Neural progenitor cell (in vitro differentiated cells): ENCODE measurements at places on chromosomes 3 and 15. TPM values are rescaled to one million over a fixed set of nuclear protein-coding genes. Genes with fewer than 3 reads are reported as not detected.

DNA sequence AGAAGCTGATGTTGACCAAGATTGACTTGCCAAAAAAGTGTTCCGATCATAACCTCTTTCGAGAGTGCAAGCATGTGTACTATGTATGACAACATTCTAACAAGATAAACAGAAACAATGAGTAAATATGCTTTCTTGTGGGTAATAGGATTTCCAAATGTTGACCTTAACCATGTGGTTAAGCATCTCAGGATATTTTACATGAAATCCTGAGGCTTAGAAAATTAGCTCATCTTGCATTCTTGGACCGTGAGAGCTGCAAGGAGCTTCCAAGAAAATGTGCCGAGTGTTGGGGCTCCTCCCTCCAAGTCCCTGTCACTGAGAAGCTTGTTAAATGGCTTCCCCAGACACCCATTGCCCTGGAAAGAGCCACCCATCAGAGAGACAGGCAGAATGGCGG, 50.1 kb downstream of the C3orf20 start:
- DNase-seq, result no peak

- no peak for DNase-seq
These were observed 29.4 kb upstream of the ARID3B start for GRCh38 chr15:74511583-74511982.

DNA sequence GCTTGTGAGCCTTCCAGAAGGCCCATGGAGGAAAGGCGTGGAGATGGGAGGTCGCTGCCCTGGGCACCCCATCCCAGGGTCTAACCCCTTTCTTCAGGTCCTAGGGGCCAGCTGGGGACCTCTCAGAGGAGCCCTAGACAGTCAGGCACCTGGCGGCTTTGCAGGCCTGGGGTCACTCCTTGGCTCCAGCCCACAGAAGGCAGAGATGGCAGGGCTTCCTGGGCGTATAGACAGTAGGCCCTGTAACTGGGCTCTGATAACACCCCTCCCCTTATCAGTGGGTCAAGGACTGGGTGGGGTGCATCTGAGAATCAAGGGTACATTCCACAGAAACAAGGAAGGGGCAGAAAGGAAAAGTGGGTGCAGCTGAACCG, 16.7 kb downstream of the ZDHHC19 start:
- no peak for DNase-seq

DNA sequence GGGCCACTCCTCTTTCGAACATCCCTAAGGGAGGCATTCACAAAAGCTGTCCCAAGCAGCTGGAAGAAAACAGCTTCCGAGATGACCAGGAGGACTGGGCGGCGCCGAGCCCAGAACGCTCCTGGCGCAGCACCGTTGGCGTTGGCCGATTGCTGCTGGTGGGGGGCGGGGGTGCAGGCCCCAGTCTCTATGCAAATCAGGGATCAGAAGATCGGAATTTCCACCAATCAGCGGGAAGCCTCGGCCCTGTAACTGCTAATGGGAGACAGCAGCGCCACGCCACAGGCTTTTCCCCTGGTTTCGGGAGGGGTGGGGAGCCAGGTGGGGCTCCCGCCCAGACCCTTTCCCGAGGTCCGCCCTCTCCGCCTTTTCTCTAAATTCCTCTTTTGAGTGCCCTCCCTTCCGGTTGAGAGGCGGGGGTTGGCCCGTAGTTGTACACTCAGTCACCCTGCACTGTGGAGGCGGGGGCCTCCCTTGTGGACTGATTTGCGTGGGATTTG, 27.0 kb downstream of the HMCES start:
- peak; percentile 98 for DNase-seq

Gene FETUB
- total RNA-seq, result not detected in 2 replicates

Gene EPHB3
- total RNA-seq, result 2.3 and 3.6 TPM in 2 replicates

DNA sequence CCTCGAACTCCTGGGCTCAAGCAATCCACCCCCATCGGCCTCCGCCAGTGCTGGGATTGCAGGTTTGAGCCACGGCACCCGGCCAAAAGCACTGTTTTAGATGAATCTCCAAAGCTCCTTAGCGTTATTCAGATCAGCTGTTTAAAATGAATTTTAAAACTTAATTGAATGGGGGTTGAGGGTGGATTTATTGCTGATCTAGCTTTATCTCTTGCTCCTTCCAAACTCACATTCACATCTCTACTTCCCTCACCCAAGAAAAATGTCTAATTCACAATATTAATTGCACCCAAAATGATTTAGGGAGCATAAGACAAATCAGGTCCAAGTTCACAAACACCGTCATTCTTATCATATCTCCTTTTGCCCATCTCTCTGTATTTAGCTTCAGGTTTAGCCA, 89.8 kb downstream of the MEIS2 start:
- no peak for DNase-seq

Gene MAN2C1
- 76.8 and 164 TPM in 2 replicates for total RNA-seq

DNA sequence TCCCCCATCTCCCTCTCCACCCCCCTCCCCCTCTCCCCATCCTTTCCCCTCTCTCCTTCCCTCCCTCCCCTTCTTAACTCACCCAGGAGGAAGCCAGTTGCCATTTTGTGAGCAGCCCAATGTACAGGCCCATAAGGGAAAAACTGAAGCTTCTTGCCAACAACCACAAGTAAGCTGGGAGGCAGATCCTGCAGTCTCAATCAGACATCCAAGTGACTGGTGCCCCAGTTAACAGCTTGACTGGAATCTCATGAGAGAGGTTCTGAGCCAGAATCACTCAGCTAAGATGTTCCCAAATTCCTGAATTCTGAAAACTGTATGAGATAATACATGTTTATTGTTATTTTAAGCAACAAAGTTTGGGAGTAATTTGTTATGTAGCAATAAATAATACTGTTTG, 90.7 kb downstream of the C3orf70 start:
- no peak for DNase-seq

Gene CAMK2N2
- total RNA-seq, result 0.71 TPM in 1 of 2 replicates, not detected in the other

DNA sequence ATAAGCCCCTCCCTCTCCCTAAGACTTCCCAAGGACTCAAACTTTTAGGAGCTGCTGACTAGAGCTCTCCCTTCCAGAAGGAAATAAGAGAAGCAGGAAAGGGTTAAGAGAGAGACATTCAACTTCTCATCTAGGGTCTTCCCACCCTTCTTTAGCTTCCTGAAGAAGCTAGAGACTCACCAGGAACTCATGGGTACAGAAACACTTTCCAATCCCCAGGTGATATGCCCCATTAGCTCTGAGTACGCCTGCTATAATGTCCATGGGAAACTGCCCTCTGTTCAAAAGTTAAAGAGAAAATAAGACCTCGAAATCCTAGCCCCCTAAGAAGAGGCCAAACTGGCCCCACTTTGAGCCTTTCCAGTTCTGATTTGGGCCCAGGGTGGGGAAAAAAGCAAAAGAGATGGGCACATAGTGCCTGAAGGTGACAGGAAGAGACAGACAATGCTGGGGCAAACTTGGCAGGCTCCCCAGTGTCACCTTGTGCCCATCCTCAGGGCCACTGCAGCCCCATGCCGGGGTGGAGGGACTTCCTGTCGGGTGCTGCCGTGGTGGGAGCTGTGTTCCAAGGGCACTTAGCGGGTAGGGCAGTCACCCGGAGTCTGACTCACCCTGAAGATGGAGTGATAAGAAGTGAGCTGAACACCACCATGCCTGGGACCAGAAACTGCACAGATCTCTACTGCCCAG, 29.5 kb downstream of the CCDC12 start:
- no peak for DNase-seq

DNA sequence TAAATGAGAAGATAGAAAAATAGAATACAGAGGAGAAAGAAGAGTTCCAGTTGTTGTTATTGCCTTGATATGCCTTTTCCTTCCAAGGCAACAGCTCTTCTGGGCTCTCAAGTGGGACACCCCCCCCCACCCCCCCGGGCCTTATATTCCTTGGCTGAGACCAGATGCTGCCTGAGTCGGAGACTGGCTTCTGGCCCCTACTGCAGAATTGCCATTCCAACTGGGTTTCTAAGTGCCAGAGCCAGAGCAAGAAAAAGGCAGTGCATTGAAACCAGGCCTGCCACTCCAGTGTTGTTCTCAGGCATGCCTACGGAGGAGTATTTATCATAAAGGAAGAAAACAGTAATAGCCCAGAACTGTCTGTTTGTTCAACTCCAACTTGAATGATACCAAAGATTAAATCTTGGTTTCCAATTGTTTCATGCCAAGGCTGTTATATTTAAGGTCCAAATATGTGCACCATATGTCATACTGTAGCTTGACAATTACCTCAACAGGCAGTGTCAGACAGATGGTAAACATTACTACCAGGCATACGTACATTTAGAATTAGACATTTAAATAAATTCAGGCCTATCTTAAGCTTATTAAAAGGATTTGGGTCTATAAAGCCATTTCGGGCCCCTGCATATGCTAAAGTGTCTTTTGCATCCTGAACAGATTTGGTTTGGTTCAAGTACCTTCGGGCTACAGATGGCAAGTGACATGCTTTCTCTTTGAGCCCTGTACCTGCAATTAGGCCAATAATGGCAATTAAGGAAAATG, 209.9 kb upstream of the SEMA6D start:
- DNase-seq, result no peak

- DNase-seq, result peak; percentile 57
These were observed 36.0 kb downstream of the NR2F2 start for GRCh38 chr15:96366526-96366877.

GRCh38 chr3:71509066-71509465, 74.5 kb downstream of the FOXP1 start:
- no peak for DNase-seq

DNA sequence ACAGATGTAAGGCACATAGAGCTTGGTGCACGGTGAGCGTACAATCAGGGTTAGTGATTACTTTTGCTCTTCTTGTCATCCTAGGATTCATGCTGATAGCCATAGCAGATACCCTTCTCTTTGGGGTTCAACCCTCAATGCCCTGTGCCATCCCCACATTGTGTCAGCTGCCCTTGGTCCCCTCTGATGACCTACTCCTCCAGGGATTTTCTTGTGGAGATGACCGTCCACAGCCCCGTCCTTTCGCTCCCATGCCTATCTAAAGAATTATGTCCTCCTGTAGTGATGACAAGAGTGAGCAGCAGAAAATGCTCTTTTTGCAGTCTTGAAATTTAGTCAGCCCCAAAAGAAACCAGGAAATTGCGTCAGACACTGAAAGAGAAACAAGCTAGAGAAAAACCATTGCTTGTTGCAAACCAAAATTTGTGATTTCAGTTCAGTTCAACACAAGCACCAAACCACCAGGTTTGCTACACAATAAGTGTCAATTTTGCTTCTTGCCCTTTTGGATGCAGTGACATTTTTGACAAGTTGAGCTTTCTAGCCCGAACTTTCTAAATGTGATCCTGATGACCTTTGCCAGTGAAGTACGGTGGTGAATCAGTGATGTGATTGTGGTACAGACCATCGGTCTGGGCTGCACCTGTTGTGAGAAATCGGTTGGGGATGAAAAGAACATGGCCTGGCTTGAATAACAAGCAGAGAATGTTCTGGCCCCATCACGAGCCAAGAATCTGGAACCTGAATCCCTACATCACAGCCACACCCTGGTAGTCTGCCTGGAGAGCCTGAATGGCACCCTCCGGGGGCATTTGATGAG, 41.3 kb downstream of the CMTM7 start:
- no peak for DNase-seq

GRCh38 chr3:42868841-42869240, 6.8 kb downstream of the CYP8B1 start:
- DNase-seq, result no peak

- DNase-seq, result no peak
These were observed 132.7 kb upstream of the AGBL1 start for GRCh38 chr15:85947021-85947420.

Gene LRRC2
- not detected in 2 replicates for total RNA-seq

DNA sequence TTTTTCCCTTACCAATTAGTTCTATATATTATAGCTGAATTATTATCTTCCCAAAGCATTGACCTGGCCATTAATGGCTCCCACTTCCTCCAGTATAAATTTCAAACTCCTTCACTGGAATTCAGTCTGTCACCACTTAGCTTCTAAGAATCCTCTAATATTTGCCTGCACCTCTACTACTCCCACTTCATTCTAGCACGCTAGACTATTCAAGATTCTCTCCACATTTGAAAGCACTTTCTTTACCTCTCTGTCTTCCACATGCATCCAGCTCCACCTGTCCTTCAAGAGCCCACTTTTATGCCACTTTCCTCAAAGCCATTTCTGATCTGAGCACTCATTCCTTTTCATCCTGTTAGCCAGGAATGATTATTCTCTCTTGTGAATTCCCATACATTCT, 15.0 kb downstream of the SENP8 start:
- DNase-seq, result no peak
